ENCODE measurements at places on chromosomes 11 and 22.
A peak's percentile ranks its signal among the peaks of the same experiment; 100 is the strongest.

- no peak for DNase-seq
Measured at GRCh38 chr22:36166518-36167220, 6.1 kb upstream of the APOL3 start.

DNA sequence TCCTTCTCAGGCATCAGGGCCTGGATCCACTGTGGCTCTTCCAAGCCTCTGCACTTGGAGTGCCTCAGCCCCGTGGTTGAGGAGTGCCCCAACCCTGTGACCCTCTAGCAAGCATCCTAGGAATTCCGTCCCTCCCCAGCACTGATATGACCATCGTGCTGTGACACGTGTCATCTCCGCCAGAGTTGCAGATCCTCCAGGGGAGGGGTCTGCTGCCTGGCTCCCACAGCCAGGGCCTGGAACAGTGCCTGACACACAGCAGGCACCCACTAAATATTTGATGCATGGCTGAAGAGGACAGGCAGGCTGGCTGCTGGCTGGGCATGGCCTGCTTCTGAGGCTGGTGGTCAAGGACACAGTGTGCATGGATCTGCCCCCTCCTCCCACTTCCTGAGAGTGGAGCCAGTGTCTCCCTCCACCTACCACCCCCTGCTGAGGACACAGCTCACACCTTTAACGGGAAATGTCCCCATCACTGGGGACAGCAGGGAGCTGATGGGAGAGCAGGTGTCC lies 1.7 kb upstream of the CD81 start:
- no peak for DNase-seq

- DNase-seq: peak; percentile 41
Measured at GRCh38 chr11:124724979-124725718, 14.6 kb upstream of the NRGN start.

GRCh38 chr11:89405629-89406028 lies 85.5 kb downstream of the NOX4 start:
- DNase-seq: no peak

GRCh38 chr11:114316980-114317786 lies 21.0 kb downstream of the NNMT start:
- DNase-seq: no peak

GRCh38 chr11:118696673-118697226 lies 17.3 kb upstream of the TREH start:
- DNase-seq: no peak

DNA sequence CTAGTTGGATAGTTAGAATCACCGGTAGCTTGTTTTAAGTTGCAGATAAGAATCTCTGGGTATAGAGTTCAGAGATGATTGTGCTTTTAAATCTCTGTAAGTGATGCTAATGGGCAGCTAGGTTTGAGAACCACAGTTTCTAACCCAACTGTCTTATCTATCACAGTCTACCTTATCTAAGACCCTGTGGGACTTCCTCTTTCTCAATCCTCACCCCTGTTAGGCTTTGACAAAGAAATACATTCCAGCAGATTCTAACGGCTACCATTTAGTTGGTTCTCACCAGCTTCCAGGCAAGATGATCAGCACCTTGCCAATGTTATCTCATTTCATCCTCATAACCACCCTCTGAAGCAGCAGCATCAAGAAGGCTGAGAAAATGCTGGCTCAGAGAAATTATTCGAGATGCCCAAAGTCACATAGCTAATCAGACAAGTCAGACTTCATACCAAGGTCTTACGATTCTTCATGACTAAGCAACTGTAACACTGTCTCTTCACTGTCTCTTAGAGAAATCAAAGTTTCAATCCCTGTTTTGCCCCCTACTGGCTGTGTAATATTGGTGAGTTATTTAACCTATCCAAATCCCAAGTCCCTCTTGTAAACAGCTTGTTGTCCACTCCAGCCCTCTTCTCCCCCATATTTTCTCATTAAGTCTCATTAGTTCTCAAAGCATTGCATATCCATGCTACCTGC lies 192.4 kb upstream of the API5 start:
- DNase-seq: no peak

- DNase-seq: no peak
Measured at GRCh38 chr11:67371189-67371910, 2.0 kb downstream of the CLCF1 start.
